ENCODE measurements at places on chromosomes 5 and 9.
A peak's percentile ranks its signal among the peaks of the same experiment; 100 is the strongest.

- no peak for DNase-seq
Measured at GRCh38 chr5:113119246-113119924, 142.8 kb downstream of the DCP2 start.

GRCh38 chr9:123524866-123525265, 168.9 kb downstream of the CRB2 start:
- no peak for DNase-seq

- no peak for DNase-seq
Measured at GRCh38 chr5:58359981-58360380, 99.9 kb downstream of the PLK2 start.

GRCh38 chr5:113150821-113151220, 174.2 kb downstream of the DCP2 start:
- DNase-seq: no peak

DNA sequence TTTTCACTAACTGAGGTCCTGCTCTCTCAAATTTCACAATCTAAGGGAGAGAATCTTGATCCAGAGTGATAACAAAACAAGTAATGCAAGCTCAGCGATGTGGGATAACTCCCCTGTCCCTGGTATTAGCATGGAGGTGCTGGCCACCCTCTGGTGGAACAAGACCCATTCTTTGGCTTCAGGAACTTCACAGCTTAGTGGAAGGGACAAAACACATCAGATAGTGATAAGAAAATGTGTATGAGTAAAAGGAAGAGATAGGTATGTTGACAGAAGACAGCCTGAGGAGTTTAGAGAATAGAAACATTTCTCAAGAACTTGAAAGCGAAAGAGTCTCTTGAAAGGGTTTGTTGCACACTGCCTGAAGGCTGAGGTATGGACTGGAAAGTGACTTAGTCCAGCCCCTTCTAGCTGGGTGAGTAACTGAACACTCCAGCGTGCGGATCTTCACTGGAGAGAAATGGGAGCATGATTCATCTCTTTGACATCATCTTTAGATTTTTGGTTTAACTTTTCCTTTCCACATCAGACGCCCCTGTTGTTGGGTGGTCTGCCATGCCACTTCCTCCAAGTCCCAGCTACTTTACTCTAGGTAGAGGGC, 25.4 kb upstream of the ZSWIM6 start:
- DNase-seq: peak; percentile 87

DNA sequence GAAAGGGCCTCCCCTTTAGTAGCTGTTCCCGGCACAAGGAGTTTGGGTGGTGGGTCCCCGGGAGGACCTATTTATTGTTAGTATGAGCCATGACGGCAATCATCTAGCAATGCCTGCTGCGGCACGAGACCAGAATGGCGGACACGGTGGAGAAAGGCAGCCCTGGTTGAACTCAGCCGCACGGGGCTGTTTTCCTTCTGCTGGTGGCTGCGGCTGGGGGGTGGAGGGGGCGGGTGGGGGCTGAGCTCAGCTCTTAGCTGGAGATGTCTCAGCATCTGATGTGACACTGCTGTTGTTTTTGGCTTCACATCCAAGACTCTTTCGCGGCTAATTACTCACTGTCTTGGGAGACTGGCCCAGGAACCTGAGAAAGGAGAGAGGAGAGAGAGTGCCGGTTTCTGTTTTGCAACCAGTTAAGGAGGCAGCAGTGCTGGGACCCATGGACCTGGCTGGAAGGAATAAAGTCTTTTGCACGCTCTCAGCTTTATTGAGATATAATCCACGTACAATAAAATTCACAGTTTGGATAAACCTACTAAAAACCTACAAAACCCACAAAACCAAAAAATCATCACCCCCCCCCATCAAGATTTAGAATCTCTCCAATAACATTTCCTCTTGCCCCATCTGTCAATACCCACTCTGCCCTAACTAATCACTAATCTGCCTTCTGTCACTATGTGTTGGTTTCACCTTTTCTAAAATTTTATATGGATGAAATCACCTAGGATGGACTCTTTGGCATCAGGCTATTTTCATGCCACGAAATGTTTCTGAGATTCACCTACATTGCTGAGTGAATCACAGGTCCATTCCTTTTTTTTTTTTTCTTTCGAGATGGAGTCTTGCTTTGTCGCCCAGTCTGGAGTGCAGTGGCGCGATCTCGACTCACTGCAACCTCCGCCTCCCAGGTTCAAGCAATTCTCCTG, 81.8 kb upstream of the NEURL1B start:
- peak; percentile 94 for DNase-seq

GRCh38 chr5:79932510-79933504, 58.3 kb downstream of the MTX3 start:
- no peak for DNase-seq

Data from EL (cell line).